Type B pancreatic cell (in vitro differentiated cells): ENCODE measurements at places on chromosomes 5 and 9. TPM values are rescaled to one million over a fixed set of nuclear protein-coding genes. Genes with fewer than 3 reads are reported as not detected.

DNA sequence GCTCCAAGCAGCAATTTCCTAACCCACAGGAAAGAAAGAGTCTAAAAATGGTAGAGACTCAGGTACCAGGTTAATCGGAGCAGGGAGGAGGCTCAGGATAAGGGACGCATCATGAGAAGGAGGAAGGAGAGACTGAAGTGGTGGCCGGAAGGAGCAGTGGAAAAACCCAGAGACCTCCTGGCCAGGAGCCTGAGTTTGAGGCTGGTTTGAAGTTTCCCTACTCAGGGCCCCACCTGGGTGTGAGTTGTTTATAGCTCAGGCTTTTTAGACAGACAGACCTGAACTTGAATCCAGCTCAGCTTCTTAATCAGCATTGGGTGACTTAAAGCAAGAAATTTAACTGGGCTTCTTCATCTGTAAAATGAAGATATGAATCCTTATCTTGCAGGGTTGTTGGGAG, 11.9 kb upstream of the AQP7 start:
- no peak overlapping the region for H3K4me3 ChIP-seq
- no peaks in the 10 kb centered on the region for H3K36me3 ChIP-seq
- peaks cover 4% of the 10 kb centered on the region for H3K27me3 ChIP-seq
- H3K27ac ChIP-seq = peak overlapping the region; percentile 6

DNA sequence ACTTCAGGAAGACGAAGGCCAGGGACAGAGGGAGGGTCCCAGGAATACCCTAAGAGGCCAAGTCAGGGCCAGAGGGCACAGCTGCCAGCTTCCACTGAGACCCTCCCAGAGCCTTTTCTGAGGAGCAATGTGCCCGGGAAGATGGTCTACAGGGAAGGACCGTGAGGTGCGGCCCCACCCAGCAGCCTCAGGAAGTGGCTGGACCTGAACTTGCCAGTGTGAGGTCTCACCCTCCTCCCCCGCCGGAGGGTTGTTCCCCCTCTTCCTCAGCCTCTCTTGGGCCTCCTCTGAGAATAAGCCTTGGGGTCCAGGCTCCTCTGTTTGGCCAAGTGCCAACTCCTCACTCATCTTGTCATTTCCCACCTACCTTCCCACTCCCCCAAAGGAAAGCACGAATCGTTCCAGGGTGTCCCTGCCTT, 13.4 kb upstream of the SLC25A51 start:
- H3K36me3 ChIP-seq = no peaks in the 10 kb centered on the region
- H3K4me3 ChIP-seq = no peak overlapping the region

DNA sequence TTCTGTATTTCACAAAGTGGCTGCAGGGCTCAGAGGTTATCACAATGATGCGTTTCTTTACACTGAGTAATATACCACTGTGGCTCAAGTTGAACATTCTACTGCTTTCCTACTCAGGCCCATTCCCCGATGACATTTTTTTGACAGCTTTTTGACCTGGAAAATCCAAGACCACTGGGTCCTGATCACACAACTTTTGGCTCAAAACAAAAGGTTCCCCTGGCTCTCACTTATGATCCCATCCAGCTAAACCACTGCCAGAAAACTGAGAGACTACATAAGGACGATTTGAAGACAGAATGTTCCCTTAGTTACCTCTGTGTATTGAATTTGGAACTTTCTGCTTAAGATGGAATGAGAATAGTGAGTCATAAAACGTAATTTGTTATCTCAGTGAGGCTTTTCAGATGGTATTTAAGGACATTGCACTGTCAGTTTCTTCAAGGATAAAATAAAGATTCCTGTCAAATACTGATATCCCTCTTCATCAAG, 78.0 kb upstream of the FBXL7 start:
- no peak for DNase-seq
- no peaks in the 10 kb centered on the region for H3K27me3 ChIP-seq
- H3K36me3 ChIP-seq = no peaks in the 10 kb centered on the region
- no peaks in the 10 kb centered on the region for H3K4me1 ChIP-seq

- H3K27ac ChIP-seq = peak overlapping the region; percentile 44
- H3K4me1 ChIP-seq = no peaks in the 10 kb centered on the region
- no peak for DNase-seq
- peaks cover 45% of the 10 kb centered on the region for H3K27me3 ChIP-seq
- H3K4me3 ChIP-seq = peak overlapping the region; percentile 90
- H3K36me3 ChIP-seq = no peaks in the 10 kb centered on the region
Observed at GRCh38 chr9:117414220-117414905, 494 bp downstream of the ASTN2 start.

TXNDC8 gene
- not detected in 2 replicates for total RNA-seq

DNA sequence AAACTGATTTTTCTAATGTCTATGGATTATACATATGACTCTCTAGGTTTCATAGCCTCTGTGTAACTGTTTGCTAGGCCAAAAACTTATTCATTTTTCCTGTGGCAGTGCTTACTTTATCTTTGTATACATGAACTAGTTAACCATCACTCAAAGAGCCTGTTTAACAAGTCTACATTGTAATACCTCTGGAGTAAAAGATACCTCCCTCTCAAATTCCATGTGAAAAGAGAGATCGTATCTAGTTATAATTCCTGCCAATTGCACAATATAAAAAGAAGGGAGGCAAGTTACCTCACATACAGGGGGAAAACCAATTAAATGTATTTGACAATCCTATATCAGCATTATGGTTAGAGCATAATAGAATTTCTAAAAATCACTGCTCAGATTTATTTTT, 271.9 kb upstream of the ST8SIA4 start:
- no peaks in the 10 kb centered on the region for H3K36me3 ChIP-seq
- H3K4me3 ChIP-seq = no peak overlapping the region
- no peak overlapping the region for H3K27ac ChIP-seq
- no peaks in the 10 kb centered on the region for H3K4me1 ChIP-seq
- DNase-seq = no peak
- H3K27me3 ChIP-seq = no peaks in the 10 kb centered on the region

DNA sequence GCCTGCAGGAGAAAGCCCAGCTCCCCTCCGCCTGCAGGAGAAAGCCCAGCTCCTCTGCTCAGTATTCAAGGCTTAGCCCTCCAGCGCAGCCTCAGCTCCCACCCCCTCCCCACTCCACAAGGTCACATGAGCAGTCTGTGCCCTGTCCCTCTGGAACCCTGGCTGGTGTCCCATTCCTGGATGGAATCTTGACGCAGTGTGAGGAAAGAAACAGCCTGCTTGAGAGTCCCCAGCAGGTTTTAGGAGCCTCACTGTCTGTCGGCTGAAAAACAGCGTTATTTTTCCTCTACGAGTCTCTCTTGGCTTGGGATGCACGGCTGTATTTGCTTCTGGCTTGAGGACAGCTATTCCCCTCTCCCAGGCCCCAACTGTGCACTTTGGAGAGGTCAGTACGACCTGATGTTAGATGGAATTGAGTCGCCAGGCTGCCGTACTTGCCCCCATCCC, 210.1 kb upstream of the TRIM32 start:
- no peak overlapping the region for H3K4me3 ChIP-seq
- H3K27ac ChIP-seq = peak overlapping the region; percentile 22
- H3K36me3 ChIP-seq = peaks cover 8% of the 10 kb centered on the region
- DNase-seq = no peak
- peaks cover 23% of the 10 kb centered on the region for H3K4me1 ChIP-seq

GRCh38 chr5:76455531-76456133, 52.5 kb downstream of the IQGAP2 start:
- H3K4me3 ChIP-seq = no peak overlapping the region
- no peak overlapping the region for H3K27ac ChIP-seq
- peaks cover 18% of the 10 kb centered on the region for H3K4me1 ChIP-seq
- no peak for DNase-seq

OLFM1 gene
- 8.0 and 9.7 TPM in 2 replicates for total RNA-seq

MED27 gene
- total RNA-seq = 18.0 and 21.7 TPM in 2 replicates

CCNI2 gene
- 0.76 and 1.4 TPM in 2 replicates for total RNA-seq

GRCh38 chr5:146890066-146890465, 11.5 kb upstream of the PPP2R2B start:
- H3K27me3 ChIP-seq = no peaks in the 10 kb centered on the region
- no peaks in the 10 kb centered on the region for H3K36me3 ChIP-seq
- DNase-seq = no peak

GRCh38 chr5:40627706-40628105, 52.0 kb upstream of the PTGER4 start:
- no peak for DNase-seq
- no peaks in the 10 kb centered on the region for H3K27me3 ChIP-seq
- no peak overlapping the region for H3K27ac ChIP-seq
- H3K4me1 ChIP-seq = no peaks in the 10 kb centered on the region
- no peak overlapping the region for H3K4me3 ChIP-seq

SEMA5A gene
- 24.2 and 92.9 TPM in 2 replicates for total RNA-seq

PCDHA6 gene
- 9.3 and 9.6 TPM in 2 replicates for total RNA-seq

- H3K4me1 ChIP-seq = no peaks in the 10 kb centered on the region
- DNase-seq = no peak
- no peak overlapping the region for H3K4me3 ChIP-seq
- no peaks in the 10 kb centered on the region for H3K36me3 ChIP-seq
Observed at GRCh38 chr5:108543486-108543885, 161.6 kb upstream of the FBXL17 start.

DNA sequence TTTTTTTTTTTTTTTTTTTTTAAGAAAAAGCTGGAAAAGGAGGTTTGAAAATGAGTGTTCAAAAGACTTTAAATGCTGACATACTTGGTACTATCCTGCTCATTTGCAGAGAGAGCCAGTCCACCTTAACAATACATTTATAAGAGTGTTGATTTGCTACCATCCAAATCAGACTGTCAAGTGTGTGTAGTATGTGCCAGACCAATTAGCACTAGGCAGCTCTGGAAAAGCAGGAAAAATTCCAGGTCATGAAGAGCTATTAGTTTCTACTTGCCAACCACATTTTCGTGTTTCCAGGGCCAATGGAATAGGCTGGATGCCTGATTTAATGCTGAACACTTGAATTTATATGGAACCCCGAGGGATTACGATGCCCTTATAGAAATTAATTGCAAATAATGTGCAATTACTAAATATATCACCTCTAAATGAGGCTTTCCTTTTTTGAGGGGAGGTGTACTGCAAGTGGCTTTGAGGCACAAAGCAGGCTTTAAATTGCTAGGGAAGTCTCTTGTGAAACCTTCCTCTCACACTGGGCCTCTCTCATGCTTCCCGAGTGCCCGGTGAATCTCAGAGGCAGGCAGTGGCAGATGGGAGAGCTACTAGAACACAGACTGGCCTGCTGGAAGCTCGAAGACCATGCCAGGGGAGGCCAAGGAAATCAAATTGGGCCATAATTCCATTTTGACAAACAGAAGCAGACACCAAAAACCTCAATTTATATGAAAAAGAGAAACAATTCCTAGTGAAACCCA, 178.7 kb downstream of the PPP2R2B start:
- H3K27ac ChIP-seq = no peak overlapping the region
- no peak for DNase-seq
- peaks cover 6% of the 10 kb centered on the region for H3K36me3 ChIP-seq
- H3K27me3 ChIP-seq = peaks cover 26% of the 10 kb centered on the region
- H3K4me3 ChIP-seq = no peak overlapping the region

PCDHGA5 gene
- total RNA-seq = 0.39 and 0.88 TPM in 2 replicates

DNA sequence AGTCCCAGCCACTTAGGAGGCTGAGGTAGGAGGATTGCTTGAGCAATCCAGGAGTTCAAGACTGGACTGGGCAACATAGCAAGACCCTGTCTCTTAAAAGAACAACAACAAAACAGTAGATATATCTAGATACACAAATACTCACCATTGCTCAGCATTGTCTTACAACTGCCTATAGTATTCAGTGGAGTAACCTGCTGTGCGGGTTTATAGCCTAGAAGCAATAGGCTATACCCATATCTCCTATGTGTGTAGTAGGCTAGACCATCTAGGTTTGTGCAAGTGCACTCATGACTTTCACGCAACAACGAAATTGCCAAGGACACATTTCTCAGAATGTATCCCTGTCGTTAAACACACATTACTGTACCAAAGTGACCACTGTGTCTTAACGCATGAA, 44.7 kb downstream of the SLIT3 start:
- H3K4me3 ChIP-seq = no peak overlapping the region
- H3K27me3 ChIP-seq = peaks cover 10% of the 10 kb centered on the region
- no peak for DNase-seq

DNA sequence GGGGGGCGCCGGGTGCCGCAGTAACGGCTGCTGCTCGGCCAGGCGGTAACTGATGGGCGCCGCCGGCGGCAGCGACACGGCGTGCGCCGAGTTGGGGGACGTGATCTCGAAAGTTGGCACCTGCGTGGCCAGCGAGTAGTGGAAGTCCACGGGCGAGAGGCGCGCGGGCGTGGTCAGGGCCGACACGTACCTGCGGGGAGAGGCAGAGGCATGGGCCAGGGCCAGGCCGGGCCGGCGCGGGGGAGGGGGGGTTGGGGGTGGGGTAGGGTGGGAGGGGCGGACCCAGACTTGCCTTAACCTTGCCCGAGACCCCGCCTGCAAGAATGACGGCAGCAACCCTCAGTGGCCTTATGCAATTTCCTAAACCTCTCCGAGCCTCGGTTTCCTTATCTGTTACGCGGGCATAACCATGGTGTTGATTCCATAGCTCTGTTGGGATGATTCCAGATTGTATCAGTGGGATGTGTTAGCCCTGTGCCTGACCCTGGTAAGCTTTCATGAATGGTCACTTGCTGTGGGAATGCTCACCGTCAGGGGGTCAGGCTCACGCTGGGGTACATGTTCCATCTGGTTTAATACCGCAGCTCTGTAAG, 53.0 kb downstream of the PSD2 start:
- no peaks in the 10 kb centered on the region for H3K4me1 ChIP-seq
- no peak for DNase-seq
- H3K36me3 ChIP-seq = no peaks in the 10 kb centered on the region
- no peak overlapping the region for H3K27ac ChIP-seq
- H3K4me3 ChIP-seq = peak overlapping the region; percentile 76
- peaks cover 68% of the 10 kb centered on the region for H3K27me3 ChIP-seq

GRCh38 chr5:151222790-151223446, 974 bp downstream of the CCDC69 start:
- H3K4me3 ChIP-seq = peak overlapping the region; percentile 68
- DNase-seq = no peak
- H3K4me1 ChIP-seq = peaks cover 15% of the 10 kb centered on the region
- peak overlapping the region; percentile 12 for H3K27ac ChIP-seq
- H3K27me3 ChIP-seq = peaks cover 3% of the 10 kb centered on the region

- peaks cover 10% of the 10 kb centered on the region for H3K27me3 ChIP-seq
- H3K4me3 ChIP-seq = no peak overlapping the region
- no peak for DNase-seq
- H3K27ac ChIP-seq = no peak overlapping the region
- H3K4me1 ChIP-seq = no peaks in the 10 kb centered on the region
Observed at GRCh38 chr5:160451281-160451680, 29.6 kb downstream of the PTTG1 start.

DNA sequence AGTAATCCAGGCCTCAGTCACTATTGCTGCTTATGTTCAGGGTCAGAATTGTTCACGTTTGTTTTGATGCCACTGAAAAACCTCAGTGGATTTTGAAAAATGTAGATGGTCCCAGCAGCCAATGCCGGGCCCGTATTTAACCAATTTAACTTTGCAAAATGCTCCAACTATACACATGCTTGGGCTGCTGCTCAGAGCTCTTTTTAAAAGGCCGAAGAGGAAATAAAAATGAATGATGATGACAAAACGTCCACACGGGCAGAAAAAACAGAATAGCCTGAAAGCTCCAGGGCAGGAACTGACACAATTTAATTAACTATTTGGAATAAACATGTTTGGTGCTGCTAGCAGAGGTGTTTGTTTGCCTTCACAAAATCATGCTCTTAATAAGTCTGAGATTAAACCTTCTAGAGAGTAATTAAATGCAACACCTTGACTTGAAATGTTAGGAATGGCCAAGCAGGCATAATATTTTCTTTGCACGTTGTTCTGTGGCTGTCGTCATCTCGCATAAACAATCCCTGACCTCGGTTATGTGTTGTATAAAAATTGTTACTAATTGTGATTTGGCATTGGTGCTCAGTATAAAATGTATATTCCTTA, 152.7 kb downstream of the SLIT3 start:
- peaks cover 50% of the 10 kb centered on the region for H3K4me1 ChIP-seq
- H3K27me3 ChIP-seq = peaks cover 35% of the 10 kb centered on the region
- no peak overlapping the region for H3K4me3 ChIP-seq
- H3K27ac ChIP-seq = no peak overlapping the region
- peaks cover 9% of the 10 kb centered on the region for H3K36me3 ChIP-seq
- no peak for DNase-seq
